ENCODE measurements at places on chromosomes 12 and 14. TPM values are rescaled to one million over a fixed set of nuclear protein-coding genes. Genes with fewer than 3 reads are reported as not detected.

Gene LRRC43
- total RNA-seq: 0.16 TPM

Gene CLEC6A
- total RNA-seq: not detected

Gene KRT72
- not detected for total RNA-seq

Gene HCAR2
- total RNA-seq: 0.13 TPM

Gene SDR9C7
- not detected for total RNA-seq

Gene CCDC88C
- total RNA-seq: 71.3 TPM

Gene PRH2
- not detected for total RNA-seq

Gene TRIM9
- total RNA-seq: 0.18 TPM

Gene TMEM116
- 5.5 TPM for total RNA-seq

Gene COX8C
- total RNA-seq: not detected

Gene LRFN5
- 0.05 TPM for total RNA-seq

Gene CIDEB
- 5.1 TPM for total RNA-seq

Gene EFS
- total RNA-seq: 0.08 TPM

Gene ACYP1
- total RNA-seq: 18.2 TPM

Gene KLRG1
- total RNA-seq: 2.1 TPM

Gene IQSEC3
- not detected for total RNA-seq
